ENCODE measurements at places on chromosomes 5 and 9. TPM values are rescaled to one million over a fixed set of nuclear protein-coding genes. Genes with fewer than 3 reads are reported as not detected.

SLC22A4 gene
- total RNA-seq = 1.6 TPM

SPINK14 gene
- total RNA-seq = not detected

LCN9 gene
- not detected for total RNA-seq

FCHO2 gene
- total RNA-seq = 2.2 TPM

NEUROG1 gene
- not detected for total RNA-seq

ANXA2R gene
- 0.88 TPM for total RNA-seq

ANKRD34B gene
- total RNA-seq = not detected

CWC27 gene
- total RNA-seq = 29.1 TPM

SLC2A8 gene
- total RNA-seq = 10.4 TPM

TMEM245 gene
- 29.4 TPM for total RNA-seq

MPDZ gene
- not detected for total RNA-seq

FBXL7 gene
- not detected for total RNA-seq

AGXT2 gene
- total RNA-seq = not detected

CNTFR gene
- total RNA-seq = not detected

MAP3K1 gene
- total RNA-seq = 23.6 TPM

DDX4 gene
- total RNA-seq = not detected

PTPRD gene
- 0.05 TPM for total RNA-seq

SPATA31E1 gene
- not detected for total RNA-seq

CCDC107 gene
- 20.6 TPM for total RNA-seq

UBE2QL1 gene
- 0.73 TPM for total RNA-seq

RORB gene
- total RNA-seq = 0.05 TPM

HTR4 gene
- total RNA-seq = not detected

CCDC183 gene
- total RNA-seq = 0.52 TPM

FABP6 gene
- total RNA-seq = not detected

ZNF608 gene
- total RNA-seq = not detected

TTC16 gene
- total RNA-seq = 0.10 TPM

BNC2 gene
- total RNA-seq = not detected

EIF4E1B gene
- total RNA-seq = not detected

CDH9 gene
- not detected for total RNA-seq

NMUR2 gene
- not detected for total RNA-seq

DBH gene
- not detected for total RNA-seq

SPINK7 gene
- not detected for total RNA-seq

SEPTIN8 gene
- 46.2 TPM for total RNA-seq

Data from activated T-helper 1 cell treated with anti-CD3 and anti-CD28 coated beads, Interleukin-12 subunit alpha, Interleukin-12 subunit beta, Interleukin-2, Interleukin-4 antibody, amounts not matched to agents 30 ng/mL and 10 ng/mL and 1 ng/mL, durations not matched to agents 14 hours and 24 hours and 36 hours (primary cell).